NCI-H1930 (cell line): ENCODE measurements at places on chromosomes 12 and 14.
A peak's percentile ranks its signal among the peaks of the same experiment; 100 is the strongest.

DNA sequence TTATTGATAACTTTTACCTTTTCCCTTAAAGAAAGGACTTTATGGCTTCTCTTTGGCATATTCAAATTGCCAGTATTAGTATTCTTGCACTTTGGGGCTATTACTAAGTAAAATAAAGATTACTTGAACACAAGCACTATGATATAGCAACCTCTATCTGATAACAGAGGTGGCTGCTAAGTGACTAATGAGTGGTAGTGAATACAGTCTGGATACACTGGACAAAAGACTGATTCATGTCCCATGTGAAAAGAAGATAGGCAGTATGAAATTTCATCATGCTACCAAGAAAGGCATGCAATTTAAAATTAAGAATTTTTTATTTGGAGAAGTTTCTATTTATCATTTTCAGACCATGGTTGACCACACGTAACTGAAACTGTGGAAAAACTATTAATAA lies 399.9 kb downstream of the FSCB start:
- no peak for DNase-seq

DNA sequence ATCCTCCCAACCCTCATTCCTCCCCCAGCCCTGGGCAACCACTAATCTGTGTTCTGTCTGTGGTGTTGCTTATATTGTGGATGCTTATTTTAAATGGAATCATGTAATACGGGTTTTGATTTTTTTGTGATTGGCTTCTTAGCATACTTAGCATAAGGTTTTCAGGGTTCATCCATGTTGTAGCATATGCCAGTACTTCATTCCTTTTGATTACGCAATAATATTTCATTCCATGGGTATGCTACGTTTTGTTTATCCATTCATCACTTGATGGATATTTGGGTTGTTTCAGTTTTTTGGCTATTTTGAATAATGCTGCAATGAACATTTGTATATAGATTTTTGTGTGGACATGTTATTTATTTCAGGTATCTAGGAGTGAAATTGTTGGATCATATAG lies 82.9 kb downstream of the TSPAN9 start:
- DNase-seq, result no peak

DNA sequence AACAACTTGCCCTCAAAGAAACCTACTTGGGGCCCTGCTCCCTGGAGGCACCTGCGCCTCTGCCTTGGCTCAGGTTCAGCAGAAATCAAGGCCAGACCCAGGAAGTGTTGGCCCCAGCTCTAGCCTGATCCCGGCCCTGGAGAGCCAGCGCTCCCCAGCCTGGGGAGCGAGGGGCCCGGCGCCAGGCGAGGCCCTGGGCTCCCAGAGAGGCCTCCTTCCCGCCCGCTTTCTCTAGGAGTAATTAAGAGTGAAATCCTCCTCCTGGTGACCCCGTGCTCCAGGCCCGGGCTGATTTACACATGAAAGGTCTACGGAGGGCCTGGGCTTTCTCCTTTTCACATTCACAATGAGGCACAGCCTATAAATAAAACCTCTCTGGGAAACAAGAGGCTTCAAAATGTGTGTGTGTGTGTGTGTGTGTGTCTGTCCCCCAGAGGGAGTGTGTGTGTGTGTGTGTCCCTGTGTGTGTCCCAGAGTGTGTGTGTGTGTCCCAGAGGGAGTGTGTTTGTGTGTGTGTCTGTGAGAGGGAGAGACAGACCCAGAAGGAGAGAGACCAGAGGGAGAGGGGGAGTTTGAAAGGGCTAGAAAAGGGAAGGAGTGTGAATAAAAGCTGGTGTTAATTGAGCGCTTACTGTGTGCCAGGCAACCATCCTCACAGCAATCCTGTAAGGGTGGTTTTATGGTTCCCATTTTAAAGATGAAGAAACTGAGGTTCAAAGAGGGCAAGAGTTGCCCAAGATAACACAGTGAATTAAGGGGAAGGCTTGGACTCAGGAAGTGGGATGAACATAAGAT lies 23.8 kb upstream of the COX6A1 start:
- no peak for DNase-seq

GRCh38 chr12:42234970-42235369 lies 3.1 kb downstream of the YAF2 start:
- DNase-seq, result no peak

DNA sequence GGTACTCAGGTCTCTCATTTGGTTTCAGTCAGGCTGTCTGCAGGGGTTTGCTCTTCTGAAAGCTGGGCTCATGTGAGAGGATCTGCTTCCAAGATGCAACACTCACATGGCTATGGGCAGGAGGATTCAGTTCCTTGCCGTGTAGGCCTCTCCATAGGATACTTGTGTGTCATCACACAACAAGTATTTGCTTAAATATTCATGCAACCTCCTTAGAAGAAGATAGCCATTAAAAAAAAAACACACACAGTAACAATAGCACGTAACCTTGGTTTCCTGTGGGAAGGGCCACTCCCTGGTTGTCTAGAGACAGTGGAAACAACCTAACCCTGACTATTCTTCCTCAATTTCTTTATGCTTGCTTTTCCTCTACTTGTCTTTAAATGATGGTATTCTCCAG lies 31.8 kb upstream of the CLEC4E start:
- DNase-seq, result no peak

DNA sequence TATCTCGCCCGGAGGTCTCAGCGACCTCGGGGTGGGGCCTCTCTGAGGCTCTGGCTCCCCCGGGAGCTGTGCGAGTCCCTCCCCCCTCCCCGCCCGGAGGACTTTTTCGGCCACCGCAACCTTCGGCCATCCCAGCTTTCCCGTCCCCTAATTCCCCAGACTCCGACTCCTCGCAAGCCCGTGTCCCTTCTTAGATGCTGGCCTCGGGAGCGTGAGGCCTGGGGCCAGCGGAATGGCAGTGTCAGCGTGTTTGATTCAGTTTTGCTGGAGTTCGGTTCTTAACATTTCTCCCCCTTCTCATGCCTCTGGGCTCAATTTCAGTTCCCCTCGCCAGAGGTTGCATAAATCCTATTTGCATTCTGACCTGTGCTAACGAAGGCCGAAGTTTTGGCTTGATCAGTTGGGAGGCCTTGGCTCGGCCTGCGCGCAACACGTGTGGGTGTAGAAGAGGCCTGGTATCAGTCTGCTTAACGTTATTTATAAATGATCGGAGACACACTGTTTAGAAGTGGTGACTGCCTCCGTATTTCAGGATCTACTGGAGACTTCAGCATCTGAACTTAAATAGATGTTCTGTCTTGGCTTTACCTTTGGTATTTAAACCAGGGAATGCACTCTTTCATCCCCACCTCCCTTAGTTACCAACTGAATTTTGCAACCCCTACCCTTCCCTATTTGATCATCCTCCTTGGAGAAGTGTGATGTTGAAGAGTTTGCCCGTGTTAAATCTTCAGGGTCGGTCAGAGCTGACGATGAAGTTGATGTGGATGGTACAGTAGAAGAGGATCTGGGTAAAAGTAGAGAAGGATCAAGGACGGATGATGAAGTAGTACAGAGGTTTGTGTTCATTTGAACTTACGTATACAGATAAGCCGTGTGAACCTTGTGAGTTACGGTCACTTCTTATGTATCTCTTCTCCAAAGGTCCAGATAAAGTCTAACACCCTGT lies 851 bp downstream of the HSP90B1 start:
- DNase-seq, result no peak

DNA sequence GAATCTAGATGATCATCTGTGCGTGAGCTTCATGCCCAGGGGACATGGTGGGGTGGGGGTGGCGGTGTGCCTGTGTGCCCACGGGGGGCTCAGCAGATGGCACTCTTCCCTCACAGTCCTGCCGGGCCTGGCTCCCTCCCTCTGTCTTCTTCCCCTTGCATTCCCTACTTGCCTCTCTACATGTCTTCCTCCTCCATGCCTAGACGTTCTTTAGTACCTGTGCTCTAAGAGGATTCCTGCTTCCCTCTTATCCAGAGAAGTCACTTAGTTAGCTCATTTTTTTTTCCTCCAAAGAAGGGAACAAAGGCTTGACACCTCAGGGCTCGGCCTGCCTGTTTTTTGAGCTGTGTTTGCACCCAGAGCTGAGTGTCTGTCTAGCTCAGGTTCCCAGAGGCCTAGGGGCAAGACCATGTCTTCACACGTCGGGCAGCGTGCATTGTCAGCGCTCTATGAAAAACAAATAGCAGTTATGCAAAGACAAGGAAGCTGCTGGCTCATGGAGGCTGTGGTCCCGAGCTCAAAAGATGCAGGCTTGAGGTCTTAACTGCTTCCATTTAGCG lies 48.8 kb downstream of the NINJ2 start:
- no peak for DNase-seq

DNA sequence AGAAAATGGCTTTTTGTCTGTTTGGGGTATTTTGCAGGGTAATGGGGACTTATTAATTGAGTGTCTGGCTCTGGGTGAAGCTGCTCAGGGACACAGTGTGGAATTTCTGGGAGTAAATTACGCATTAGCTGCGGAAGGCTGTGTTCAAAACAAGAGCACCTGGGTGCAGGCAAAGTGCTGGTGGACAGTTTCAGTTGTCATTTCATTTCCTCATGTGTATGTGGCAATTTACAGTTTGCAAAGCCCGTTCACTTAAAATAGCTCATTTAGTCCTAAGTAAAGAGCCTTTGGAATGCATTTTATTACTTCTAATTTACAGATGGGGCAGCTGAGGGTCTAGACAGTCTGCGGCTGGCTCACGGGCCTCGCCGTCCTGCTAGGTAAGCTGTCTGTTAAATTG lies 546.8 kb downstream of the BCL11B start:
- DNase-seq, result no peak

DNA sequence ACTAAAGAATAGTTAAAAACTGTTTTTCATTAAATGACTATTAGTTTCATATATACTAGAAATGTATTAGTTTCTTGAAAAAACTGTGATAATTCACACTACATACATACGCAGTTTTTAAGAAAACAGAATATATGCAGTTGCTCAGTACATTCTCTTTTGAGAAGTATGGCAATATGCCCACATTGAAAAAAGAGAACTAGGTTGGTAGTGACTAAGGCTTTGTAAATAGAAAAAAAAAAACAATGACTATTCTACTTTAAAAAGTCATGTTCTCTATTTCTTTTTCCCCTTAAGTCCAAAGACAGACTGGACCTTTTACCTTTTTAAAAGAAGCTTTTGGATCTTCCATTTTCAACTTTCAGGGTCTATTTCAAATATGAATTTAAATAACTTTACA lies 25.0 kb downstream of the SNX6 start:
- no peak for DNase-seq

- DNase-seq, result no peak
These were observed 128.7 kb downstream of the TMX1 start for GRCh38 chr14:51368721-51369163.

- DNase-seq, result no peak
These were observed 58.0 kb upstream of the TMEM132D start for GRCh38 chr12:129961856-129962255.

- no peak for DNase-seq
These were observed 44.1 kb downstream of the DAD1 start for GRCh38 chr14:22544881-22545420.

DNA sequence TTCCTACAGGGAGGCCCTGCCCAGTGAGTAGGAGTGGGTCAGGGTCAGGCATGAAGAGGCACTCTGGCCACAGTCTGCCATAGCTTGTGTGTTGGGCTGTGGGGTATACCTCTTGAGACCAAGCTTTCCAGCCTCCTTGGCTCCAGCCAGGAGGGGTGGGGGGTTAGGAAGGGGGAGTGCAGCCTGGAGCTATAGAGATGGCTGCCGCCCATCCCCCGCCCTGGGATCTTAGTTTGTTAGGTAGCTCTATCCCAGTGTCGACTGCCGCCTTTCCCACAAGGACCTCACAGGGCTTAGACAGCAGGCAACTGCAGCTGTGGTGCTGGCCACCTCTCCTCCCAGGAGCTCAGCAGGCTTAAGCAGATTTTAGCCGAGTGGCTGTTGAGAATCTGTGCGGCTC lies 216.4 kb downstream of the PLCZ1 start:
- no peak for DNase-seq

DNA sequence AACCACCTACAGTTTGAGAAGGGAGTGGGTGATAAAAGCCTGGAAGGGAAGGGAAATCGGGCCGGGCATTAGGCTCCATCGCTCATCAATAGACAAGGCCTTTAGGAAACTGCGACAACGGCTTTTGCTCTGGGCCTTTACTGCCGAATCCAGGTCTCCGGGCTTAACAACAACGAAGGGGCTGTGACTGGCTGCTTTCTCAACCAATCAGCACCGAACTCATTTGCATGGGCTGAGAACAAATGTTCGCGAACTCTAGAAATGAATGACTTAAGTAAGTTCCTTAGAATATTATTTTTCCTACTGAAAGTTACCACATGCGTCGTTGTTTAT lies 261 bp upstream of the RNU7-1 start:
- DNase-seq, result peak; percentile 88

- DNase-seq, result no peak
These were observed 252.2 kb upstream of the ATP2B1 start for GRCh38 chr12:89960607-89961394.

- no peak for DNase-seq
These were observed 410.3 kb downstream of the SLC6A15 start for GRCh38 chr12:84502180-84502860.

- no peak for DNase-seq
These were observed 54.0 kb upstream of the ELK3 start for GRCh38 chr12:96140174-96140573.

DNA sequence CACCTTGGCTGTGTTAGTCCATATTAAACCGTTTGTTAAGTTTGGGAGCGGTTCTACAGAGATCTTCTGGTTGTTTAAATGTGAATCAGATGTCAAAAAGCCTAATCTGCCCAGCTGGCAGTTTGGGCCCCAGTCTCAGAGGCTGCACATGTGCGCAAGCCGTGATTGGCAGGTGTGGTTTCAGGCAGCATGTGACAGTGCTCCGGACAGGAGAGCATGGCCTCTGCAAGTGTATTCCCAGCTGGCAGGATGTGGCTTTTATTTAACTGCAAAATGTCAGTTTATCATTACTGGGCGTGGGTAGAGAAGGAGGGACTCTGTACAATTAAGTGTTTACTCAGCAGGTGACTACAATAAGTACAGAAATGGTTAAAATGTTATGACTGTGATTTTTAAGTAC lies 77.5 kb downstream of the PELI2 start:
- DNase-seq, result no peak

- no peak for DNase-seq
These were observed 152.9 kb upstream of the E2F7 start for GRCh38 chr12:77218278-77218677.

- DNase-seq, result no peak
These were observed 266.8 kb downstream of the NEDD1 start for GRCh38 chr12:97173688-97174410.

DNA sequence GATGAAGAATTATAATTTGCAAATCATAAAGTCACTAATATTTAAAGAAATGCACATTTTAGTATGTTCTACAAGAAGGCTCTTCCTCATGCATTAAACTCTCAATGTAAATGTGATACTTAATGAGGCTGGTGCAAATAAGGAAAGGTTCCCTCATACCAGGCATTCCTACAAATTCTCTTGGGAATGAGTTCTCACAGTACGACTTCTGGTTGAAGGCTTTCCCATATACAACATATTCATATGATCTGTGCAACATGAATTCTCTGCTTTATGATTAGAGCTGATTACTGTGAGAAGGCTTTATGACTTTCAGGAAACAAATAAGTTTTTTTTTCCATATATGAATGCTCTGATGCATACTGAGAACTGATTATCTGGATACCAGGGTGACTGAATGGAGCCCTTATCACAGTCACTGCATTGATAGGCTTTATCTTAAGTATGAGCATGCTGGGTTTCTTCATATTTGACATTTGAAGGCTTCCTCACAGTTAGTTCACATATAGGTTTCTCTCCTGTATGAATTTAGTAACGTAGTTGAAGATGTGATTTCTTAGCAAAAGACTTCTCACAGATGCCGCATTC lies 293.9 kb downstream of the RAD51B start:
- DNase-seq, result no peak
